ENCODE measurements at places on chromosomes 3 and 15.

DNA sequence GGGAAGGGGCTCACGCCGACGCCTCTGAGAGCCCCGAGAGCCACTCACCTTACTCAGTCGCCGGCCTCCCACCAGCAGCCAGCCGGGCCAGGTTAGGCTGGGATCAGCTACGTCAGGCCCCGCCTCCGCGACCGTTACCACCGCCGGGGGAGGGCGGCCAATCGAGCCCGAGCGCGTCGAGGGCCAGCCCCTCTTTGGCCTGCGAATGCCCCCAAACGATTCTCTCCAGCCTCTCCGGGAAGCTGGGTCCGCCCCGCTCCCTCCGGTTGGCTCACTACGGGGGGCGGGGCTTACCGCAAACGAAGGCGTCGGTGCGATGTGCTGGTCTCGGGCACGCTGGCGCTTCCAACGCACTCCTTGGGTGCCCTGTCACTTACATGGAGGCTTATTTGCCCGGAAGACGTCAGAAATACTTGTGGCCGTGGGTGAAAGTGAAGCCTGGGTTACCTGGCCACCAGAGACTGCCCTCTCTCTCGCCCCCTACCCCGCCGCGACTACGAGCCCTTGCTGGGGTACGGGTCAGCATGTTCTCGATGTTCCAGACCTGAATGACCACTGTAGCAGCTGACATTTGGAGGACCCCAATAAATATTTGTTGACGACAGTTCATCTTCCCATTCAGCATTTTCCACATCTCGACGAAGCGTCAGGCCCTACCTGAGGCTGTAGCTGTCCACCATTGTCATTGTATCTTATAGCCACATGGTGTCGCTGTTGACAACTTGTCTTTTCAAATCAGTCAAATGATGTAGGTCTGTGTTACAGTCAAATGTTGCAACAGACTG lies at the start of gene CEP70:
Gene CEP70 (minus strand): TSS at position 111 of the 785 bp plus-strand sequence. CDS start 21,333 bp downstream, outside the sequence.
- peak; percentile 90 for DNase-seq

DNA sequence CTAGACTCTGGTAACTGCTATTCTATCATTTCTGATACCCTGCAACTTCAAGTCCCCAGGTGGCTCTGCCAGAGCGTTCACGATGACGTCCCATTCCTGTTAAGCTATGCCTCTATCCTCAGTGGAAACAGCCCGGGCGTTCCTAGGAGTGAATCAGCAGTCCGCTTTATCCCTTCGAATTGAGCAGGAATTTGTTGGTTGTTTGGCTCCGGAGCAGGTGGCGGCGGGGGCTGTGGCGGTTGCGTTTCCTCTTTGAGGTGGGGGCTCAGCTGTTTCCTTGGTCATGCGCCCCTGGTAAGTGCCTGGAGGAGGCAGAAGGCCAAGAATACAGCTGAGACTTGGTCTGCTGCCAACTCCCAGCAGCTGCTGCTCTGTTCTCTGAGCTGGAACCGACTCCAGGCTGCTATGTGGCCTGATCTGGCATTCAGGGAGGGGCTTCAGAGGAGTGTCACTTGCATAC lies 25.2 kb downstream of the ARPP21 start:
- DNase-seq = no peak

GRCh38 chr15:51829376-51830275 lies at the start of gene TMOD3:
Gene TMOD3 (plus strand): TSS chr15:51829653. CDS start chr15:51862885, 33,232 bp downstream.
- peak; percentile 83 for DNase-seq

GRCh38 chr15:69874321-69874720 lies 223.4 kb downstream of the TLE3 start:
- DNase-seq = no peak

DNA sequence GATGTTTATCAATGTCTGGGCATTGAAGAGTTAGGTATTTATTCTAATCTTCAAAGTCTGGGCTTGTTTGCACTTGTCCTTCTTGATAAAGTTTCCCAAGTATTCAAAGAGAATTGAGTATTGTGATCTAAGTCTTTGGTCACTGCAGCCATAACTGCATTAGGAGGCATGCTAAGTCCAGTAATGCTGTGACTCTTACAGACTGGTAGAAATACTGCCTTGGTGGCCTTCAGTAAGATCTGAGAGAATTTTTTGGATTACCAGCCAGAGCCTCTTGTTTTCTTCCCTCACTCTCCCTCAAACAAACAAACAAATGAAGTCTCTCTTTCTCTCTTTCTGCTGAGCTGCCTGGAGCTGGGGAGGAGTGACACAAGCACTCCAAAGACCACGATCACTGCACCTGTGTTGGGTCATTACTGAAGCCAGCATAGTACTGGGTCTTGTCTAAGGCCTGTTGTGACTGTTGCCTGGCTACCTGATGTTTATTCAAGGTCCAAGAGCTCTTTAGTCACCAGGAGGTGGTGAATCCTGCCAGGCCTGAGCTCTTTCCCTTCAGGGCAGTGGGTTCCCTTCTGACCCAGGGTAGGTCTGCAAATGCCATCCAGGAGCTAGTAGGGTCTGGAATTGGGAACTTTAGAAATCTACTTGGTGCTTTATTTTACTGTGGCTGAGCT lies 14.8 kb upstream of the RBP2 start:
- no peak for DNase-seq

- no peak for DNase-seq
These were observed 554 bp upstream of the COMMD4 start for GRCh38 chr15:75335313-75335704.

- no peak for DNase-seq
These were observed 772 bp downstream of the TSPAN3 start for GRCh38 chr15:77070180-77070494.

GRCh38 chr3:59135096-59135495 lies 85.3 kb upstream of the CFAP20DC start:
- no peak for DNase-seq

GRCh38 chr3:188362405-188362831 lies 208.5 kb downstream of the LPP start:
- peak; percentile 69 for DNase-seq

DNA sequence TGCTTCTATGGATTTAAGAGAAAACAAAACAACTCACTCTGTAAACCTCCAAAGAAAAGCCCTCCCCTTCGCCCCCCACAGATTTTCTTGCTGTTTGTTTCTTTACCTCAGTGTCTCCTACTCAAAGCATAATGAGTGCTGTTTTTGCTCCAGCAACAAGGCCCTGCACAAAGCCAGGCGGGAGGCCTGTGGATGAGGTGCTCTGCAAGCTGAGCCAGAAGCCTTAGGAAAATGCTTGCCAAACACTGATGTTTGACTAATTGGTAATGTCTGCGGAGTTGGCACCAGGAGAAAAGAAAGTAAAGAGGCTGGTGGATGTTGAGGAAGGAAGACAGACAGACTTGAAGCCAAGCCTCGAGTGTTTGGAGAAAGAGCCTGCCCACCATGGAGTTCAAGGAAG lies 99.7 kb downstream of the RARB start:
- no peak for DNase-seq

DNA sequence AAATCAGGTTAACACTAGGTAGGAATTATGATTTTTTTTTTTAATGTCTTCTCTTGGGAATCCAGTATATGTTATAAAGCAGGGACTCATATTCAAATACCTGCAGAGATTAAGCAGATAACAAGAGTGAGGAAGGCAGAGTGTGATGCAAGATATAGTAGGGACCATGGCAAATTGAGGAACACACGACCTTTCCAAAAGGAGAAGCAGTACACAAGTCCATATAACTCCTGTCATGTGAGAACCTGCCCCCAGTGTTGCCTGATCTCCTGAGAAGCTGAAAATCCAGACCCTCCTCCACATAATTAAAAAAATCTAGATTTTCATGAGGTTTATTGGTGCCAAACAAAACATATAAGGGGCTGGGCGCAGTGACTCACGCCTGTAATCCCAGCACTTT lies 3.6 kb downstream of the RFC4 start:
- no peak for DNase-seq

DNA sequence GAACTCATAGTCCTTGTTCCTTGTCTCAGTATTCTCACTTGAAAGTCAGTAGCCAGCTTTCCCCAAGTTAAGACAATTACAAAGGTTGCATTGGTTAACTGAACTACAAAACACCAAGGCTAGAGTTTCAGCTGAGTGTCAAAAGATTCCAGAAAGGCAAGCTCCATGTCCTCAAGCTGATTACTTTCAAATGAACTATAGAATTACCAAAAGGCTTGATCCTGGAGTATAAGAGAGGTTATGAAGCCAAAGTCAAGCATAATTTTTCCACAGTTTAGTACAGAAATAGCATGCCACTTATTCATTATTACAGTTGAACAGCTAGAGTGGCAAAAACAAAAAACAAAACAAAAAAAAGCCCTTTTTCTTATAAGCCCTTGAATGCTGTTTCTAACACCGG lies 51.9 kb downstream of the ZBTB20 start:
- no peak for DNase-seq

GRCh38 chr3:39291903-39292329 lies 12.1 kb upstream of the CX3CR1 start:
- DNase-seq = peak; percentile 56

GRCh38 chr3:184145111-184145524 lies 10.0 kb downstream of the EIF2B5 start:
- no peak for DNase-seq

- no peak for DNase-seq
These were observed 35.4 kb upstream of the SFMBT1 start for GRCh38 chr3:53081318-53081717.

DNA sequence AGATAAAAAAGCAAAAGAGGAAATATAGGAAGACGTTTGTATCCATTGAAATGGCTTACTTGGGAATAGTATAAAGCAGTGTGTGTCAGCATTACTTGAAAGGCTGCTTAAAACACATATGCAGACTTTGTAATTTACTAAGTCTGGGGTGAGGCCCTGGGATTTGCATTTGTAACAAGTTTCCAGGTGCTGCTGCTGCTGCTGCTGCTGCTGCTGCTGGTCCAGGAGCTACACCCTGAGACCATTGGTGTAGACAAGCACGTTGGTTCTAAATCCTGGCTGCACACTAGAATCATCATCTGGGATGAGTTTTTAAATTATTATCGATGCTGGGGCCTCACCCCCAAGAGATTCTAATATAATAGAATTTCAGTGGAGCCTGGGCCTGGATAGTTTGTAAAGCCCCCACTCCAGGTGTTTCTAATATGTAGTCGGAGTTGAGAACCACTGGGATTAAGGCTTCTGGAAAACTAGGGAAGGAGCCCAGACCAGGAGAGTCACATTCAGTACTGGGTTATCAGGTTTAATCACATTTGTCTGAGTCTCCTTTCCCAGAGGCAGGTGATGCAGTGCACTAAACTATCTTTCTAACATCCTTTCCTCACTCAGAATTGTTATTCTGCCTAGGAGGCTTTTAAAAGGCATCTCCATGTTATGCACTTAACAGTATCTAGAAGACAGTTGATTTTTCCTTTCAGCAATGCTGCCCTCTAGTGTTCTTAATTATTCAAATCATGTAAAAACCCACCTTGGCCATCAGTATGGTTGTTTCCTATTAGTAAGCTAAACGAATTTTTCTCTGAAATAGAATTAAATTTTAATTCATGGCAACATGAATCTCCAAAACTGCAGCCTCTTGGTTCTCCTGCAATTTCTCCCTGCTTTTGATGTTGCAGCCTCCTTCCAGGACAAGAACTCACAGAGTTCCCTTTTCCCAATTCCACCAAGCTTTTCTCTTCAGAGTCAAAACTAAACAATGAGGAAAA lies 45.4 kb downstream of the SSR3 start:
- peak; percentile 26 for DNase-seq

- DNase-seq = no peak
These were observed 68.0 kb downstream of the CNTN3 start for GRCh38 chr3:74546426-74546825.

- DNase-seq = no peak
These were observed 154.4 kb downstream of the EBLN2 start for GRCh38 chr3:73215901-73216300.

GRCh38 chr3:122233101-122233952 lies 49.9 kb downstream of the CASR start:
- DNase-seq = no peak

- DNase-seq = no peak
These were observed 111.0 kb upstream of the TGFBR2 start for GRCh38 chr3:30495172-30496065.

DNA sequence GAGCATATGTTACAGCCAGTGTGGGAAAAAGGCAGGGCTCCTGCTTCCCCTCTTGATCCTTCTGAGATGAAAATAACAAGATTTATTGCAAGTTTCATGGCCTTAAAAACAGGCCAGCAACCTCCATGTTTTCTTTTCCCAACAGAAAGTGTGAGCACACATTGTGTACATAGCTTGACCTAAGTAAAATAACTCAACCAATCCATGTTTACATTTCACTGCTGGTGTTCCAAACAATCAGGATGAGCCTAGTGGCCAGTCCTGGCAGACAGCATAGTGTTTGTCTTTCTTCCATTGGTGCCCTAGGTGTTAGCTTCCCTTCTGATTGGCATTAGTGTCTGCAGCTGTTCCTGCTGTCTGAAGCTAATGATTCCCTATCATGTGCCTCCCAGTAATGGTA lies 847.7 kb downstream of the EPHA3 start:
- no peak for DNase-seq

DNA sequence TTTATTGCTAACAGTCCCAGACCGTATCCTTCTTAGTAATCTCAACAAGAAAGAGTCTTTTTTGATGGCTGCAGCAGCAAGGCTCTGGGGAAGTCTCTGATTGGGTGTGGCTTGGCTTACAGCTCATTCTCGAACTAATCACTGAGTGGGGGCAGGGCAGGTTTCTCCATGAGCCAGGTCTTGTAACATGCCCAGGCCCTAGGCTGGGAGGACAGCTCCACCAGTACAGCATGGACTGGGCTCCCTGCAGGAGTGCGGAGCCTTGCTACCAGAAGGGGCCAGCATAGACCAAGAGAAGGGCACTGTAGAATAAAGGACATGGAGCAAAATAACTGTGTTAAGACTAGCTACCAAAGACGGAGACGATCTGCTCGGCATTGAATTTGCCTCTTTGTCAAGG lies 7.2 kb downstream of the CD276 start:
- no peak for DNase-seq

DNA sequence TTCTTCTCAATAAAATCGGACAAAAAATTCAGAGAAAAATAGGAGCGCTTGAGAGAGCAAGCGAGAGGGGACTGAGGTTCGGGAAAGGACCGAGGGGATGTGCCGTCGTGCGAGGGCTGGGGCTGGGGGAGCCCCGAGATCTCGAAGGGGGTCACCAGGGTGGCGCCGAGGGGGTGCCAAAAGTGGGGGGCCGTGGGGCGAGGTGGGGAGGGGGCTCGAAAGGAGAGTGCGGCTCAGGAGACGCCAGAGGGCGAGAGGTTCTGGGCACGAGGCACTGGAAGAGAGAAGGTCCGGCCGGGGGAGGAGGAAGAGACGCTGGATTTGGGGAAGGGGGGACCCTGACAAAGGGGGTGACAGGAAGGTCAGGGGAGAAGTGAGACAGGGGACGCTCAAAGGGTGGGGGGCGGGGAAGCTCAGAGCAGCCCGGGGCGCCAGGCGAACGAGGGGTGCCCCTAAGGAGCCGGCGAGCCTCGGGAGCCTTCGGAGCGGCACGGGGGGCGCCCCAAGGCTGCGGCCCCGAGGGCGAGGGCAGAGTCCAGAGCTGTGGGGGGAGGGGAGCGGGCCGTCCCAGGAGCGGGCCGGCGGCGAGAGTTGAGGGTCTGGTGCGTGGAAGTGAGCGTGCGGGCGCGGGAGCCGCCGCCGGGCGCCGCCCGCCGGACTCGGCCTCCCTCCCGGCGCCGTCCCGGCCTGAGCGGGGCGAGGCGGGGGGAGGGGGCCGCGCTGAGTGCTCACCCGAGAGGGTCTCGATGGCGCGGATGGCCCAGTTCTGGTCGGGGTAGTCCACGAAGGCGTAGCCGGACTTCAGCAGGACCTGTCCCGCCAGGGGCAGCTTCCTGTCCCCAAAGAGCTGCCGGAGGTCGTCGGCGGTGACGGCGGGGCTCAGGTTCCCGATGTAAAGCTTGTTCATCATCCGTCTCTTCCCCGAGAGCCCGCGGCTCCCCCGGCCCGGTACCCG lies 514 bp downstream of the IGF2BP2 start:
- DNase-seq = no peak
